T-helper 22 cell (primary cell): ENCODE measurements at places on chromosomes 13 and 19.

- no peak for DNase-seq
Observed at GRCh38 chr13:23386533-23386932, 47.0 kb downstream of the SACS start.

- DNase-seq: no peak
Observed at GRCh38 chr13:71617265-71617664, 249.7 kb downstream of the DACH1 start.

GRCh38 chr19:51194527-51195315 is 30.2 kb upstream of the CD33 start:
- DNase-seq: no peak

DNA sequence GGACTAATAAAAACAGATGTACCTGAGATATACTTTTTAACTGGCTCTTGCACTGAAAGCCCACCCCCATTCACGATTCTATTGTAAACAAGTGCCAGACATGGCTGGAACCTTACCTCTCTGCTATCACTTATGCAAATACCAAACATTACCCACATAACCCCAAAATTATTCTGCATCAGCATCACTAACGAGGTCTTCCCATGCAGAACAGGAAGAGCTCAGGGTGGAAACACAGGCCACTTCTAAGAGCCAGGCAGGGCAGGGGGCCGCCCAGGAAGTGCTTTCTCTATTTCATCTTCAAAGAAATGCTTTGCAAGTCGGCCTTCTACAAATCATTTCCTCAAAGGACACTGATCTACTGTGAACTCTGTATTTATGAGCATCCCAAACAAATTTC is 7.3 kb downstream of the IRS2 start:
- DNase-seq: peak; percentile 64

GRCh38 chr13:49840675-49841074 is 48.2 kb upstream of the KPNA3 start:
- DNase-seq: no peak

DNA sequence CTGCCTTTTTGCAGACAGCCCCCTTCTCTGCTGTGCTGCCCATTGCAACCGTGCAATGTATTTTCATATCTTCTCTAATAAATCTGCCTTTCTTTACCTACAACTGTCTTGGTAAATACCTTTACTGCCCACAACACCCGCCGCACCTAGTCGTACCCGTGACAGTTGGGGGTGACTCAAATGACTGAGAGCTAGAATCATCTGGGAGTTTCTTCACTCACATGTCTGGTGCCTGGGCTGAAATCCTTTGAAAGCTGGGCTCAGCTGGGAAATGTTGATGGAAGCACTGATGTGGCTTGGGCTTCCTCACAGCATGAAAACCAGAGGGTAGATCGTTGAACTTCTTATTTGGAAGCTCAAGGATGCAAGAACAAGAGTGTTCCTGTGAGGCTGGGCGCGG is 2.8 kb upstream of the PNMA8A start:
- no peak for DNase-seq

GRCh38 chr13:99442273-99442895 is 58.9 kb upstream of the TM9SF2 start:
- no peak for DNase-seq

DNA sequence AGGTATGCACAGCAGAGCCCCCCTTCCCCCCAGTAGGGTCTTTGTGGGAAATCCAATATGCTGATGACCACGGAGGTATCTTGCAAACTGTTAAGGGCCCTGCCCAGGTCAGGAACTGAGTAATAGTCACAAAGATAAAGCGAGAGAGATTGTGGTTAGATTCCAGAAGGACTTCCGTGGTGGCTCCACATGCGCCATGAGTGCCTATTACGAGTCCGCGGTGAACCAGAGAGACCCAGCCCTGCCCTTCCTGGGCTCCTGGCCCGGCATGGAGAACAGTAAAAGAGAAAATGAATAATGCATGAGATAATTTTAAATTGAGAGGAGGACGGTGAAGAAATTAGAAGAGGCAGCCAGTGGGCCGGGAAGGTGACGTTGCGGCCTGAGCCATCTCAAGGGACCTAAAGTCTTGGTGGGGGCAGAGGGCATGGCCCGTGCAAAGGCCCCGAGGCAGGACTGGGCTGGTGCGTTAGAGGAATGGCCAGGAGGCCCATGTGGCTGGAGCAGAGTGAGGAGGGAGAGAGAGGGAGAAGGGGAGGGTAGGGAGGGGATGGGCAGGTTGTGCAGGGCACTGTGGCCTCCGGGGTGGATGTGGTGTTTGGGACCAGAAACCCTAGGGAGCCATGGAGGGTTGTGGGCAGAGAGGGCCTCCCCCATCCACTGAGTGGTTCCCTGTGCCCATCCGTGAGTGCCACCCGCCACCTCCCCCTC is 46.6 kb upstream of the NFIC start:
- no peak for DNase-seq

DNA sequence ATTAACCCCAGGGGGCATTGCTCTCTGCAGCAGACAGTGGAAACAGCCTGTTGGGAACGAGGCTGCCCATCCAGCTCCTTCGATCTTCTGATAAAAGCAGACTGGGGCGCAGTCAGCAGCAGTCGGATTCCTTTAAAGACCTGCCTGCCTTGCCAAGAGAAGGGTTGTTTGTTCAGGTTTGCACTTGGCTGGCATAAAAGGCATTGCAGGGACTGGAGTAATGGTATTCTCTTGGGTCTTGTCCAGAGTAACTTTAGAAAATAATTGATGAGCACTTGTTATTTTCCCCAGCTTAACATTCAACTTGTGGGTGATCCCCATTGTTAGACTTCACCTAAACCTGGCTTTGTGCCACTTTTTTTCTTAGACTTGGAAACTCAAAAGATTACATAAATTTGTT is 67.3 kb upstream of the SLC10A2 start:
- DNase-seq: no peak

- no peak for DNase-seq
Observed at GRCh38 chr13:103431856-103432255, 365.6 kb upstream of the SLC10A2 start.

DNA sequence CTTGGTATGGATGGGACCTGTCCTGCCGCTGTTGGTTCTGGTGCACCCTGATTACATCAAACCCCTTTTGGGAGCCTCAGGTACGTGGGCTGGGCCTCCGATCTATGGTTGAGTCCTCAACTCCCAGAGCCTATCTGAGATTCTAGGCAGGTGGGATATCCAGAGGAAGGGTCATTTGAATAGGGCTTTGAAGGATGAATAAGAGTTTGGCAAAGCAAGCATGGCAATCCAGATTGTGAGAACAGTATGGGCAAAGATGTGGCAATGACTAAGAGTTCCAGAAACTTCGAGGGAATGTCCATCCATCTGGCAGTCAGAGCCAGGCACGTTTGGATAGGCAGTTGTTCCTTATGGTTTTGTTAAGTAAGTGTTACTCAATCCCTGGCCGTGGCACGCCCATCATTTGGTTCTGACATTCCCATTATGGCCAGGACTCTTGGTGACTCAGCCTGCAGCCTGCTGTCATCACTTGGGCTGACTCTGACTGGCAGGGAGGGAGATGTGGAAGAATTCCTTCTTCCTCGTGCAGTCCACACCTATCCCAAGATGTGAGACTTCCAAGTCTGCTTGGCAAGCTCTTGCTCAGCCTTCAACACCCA is 21.5 kb downstream of the CYP4F22 start:
- DNase-seq: no peak

DNA sequence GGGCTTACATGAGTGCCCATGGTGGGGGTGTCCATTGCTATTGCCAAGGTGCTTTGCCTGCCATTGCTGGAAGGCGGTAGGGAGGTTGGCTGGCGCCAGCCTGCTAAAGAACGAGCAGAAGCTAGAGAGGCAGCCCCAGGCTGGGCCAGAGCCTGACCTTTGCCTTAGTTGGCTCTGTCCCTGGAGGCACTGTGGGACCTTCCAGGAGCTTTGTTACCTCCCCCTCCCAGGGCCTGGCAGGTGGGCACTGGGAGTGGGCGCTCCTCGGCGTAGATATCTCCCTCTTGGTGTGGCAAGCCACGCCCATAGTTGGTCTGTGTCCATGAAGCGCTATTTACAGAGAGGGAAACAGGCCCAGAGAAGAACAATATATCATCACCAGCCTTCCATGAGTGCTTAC is 2.3 kb upstream of the SLC25A42 start:
- no peak for DNase-seq

- no peak for DNase-seq
Observed at GRCh38 chr13:29733147-29733611, 117.2 kb downstream of the UBL3 start.

DNA sequence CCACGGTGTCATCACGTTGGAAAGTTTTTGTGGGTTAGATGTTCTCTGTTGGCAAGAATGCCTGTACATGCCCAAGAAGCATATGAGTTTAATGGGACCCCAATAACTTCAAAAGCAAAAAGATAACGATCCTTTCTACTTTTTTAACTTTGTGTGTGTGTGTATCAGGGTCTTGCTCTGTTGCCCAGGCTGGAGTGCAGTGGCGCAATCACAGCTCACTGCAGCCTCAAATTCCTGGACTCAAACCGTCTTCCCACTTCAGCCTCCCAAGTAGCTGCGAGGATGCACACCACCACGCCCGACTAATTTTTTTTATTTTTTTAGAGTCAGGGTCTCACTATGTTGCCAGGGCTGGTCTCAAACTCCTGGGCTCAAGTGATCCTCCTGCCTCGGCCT is 34.3 kb upstream of the TPM4 start:
- DNase-seq: no peak

- DNase-seq: no peak
Observed at GRCh38 chr19:18304208-18304457, 18.7 kb downstream of the LSM4 start.

DNA sequence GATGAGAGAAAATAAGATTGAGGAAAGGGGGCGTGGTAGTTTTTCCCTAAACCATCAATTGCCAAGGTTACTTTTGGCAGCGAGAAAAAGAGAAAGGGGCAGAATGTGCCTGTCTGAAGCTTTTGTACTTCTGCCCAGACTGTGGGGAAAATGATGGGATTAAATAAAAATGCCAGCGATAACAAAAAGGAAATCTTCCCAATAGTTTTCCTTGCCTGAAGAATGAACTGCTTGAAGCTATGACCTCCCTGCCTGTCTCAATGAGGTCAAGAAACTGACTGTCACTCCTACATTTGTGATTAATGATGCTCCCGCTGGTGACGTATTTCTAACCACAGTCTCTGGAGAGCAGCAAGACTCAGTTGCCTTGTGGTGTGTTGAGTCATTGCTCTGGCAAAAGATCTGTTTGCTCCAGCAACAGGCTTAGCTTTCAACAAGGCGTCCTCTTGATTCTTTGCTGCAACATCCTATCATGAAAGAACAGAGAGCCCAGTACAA is 1051.5 kb downstream of the DIAPH3 start:
- DNase-seq: no peak

- DNase-seq: no peak
Observed at GRCh38 chr19:18669883-18670282, 13.6 kb upstream of the CRTC1 start.

GRCh38 chr19:42132030-42132628 is at the start of gene POU2F2:
POU2F2 (minus strand) TSS chr19:42132446; CDS start chr19:42132411, 35 bp downstream.
- DNase-seq: peak; percentile 92

- DNase-seq: no peak
Observed at GRCh38 chr13:113581871-113582270, 2.7 kb upstream of the TFDP1 start.

DNA sequence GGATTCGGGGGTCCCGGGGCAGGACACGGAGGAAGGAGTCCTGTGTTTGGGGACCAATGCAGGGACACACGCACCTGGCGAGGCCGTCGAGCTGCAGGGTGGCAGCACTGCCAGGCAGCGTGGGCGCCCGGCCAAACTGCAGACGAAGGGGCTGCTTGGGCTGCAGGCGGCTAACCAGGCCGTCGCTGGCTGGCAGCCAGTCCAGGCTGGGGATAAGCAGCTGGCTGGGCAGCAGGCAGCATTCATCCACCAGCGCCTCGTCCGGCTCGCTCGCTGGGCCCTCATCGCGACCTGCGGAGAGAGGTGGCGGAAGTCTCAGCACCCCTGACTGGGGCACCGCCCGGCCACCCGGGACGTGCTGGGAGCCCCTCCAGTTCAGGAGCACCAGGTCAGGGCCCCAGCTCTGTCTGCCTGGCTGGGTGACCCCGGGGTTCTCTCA is 11.5 kb downstream of the CFD start:
- no peak for DNase-seq

DNA sequence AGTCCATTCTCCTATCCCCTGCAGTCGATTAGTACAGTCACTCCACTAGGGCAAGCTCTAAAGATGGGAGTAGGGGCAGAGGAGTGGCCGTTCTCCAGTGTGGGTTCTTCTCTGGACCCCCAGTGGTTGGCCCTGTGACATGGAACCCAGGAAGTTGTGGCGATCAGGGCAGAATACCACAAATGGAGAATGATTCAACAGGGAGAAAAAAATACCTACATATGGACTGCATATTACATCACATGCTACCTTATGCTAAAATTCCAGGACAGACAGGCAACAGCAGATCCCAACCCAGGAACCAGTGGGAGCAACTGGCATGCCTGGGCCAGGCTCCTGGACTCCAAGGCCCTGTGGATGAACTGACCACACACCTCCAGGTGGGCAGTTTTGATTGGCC is 20.4 kb downstream of the POU2F2 start:
- no peak for DNase-seq

DNA sequence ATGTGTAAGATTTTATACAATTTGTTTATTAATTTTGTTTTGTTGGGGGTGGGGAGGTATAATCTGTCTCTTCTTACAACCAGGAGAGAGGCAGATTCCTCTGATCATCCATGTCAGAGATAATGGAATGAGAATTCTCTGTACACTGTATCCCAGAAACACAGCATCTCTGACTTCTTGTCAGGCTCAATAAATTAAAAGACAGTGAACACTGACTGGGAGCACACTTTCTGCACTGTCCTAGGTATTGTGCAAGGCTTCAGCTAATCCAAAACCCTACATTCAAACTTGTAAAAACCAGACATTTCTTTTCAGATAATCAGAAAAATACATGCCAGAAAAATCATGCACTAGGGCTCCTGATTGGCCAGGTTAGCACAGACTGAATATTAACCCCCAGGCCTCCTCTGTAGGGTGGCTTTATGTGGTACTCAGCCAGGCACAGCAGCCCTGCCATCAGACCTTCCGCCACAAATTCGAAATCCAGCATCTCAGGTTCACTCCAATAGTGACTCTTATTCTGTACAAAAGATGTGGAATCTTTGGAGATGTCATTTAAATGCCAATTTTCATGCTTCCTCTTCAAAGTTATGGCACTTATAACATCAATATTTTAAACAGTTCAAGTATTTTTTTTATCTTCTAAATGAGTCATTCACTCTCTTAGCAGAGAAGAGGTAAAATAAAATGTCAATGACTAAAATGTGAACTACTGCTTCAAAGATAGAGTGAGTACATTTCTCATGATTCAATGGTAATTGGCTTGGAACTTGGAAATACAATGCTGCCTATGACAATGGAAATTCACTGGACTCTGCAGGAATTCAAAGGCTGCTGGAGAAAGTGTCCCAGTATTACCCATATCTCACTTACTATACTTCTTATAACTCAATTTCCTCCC is 211.5 kb downstream of the KLF12 start:
- DNase-seq: no peak
